ENCODE measurements at places on chromosomes 5 and 9. TPM values are rescaled to one million over a fixed set of nuclear protein-coding genes. Genes with fewer than 3 reads are reported as not detected.

GRCh38 chr5:132358775-132359174 is 10.7 kb upstream of the SLC22A5 start:
- DNase-seq, result no peak
- peaks cover 3% of the 10 kb centered on the region for H3K4me1 ChIP-seq
- no peaks in the 10 kb centered on the region for H3K36me3 ChIP-seq
- no peak overlapping the region for H3K27ac ChIP-seq
- no peaks in the 10 kb centered on the region for H3K27me3 ChIP-seq

DNA sequence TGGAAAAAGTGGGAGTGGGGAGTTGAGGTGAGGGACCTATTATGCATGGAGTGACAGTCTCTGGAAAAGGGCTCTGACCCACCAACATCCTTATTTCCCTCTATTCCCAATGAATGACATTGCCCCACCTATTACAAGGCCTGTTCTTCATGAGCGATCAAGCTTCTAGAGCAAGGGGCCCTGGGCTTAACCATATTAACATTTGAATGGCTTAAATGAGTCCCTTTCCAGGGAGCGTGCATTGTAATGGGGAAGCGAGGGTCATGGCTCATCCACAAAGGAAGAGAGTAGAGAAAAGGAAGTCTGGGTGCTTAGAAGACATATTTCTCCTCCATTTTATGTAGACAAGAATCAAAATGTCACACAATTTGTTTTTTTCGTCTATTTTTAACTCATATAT is 255.5 kb downstream of the CAAP1 start:
- H3K4me1 ChIP-seq, result no peaks in the 10 kb centered on the region
- no peaks in the 10 kb centered on the region for H3K27me3 ChIP-seq
- H3K36me3 ChIP-seq, result no peaks in the 10 kb centered on the region
- H3K4me3 ChIP-seq, result no peak overlapping the region
- H3K27ac ChIP-seq, result no peak overlapping the region

DNA sequence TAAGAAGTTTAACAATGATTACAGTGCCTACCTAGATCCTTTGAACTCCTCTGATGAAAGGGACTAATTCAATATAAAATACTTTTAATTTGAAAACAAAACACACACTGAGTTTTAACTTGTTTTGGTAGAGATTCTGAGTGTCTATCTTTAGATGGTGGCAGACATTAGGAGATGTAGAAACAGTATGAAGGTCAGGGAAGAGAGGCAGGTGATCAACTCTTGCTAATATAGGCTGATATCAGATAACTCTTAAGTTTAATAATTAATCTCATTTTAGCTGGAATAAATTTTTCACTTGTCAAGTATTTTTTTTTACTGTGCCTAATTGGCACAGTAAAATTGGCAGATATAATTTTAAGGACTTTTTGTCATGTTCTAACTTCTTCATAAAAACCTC is 30.8 kb downstream of the POC5 start:
- H3K27me3 ChIP-seq, result no peaks in the 10 kb centered on the region
- no peak for DNase-seq
- H3K27ac ChIP-seq, result no peak overlapping the region

- no peak for DNase-seq
- no peaks in the 10 kb centered on the region for H3K36me3 ChIP-seq
- H3K27ac ChIP-seq, result no peak overlapping the region
- H3K4me3 ChIP-seq, result no peak overlapping the region
- H3K27me3 ChIP-seq, result no peaks in the 10 kb centered on the region
These were observed 44.0 kb downstream of the IRF1 start for GRCh38 chr5:132446621-132447020.

GRCh38 chr9:28332648-28333047 is 759.4 kb upstream of the C9orf72 start:
- no peaks in the 10 kb centered on the region for H3K27me3 ChIP-seq
- no peaks in the 10 kb centered on the region for H3K4me1 ChIP-seq
- no peaks in the 10 kb centered on the region for H3K36me3 ChIP-seq
- DNase-seq, result no peak
- H3K4me3 ChIP-seq, result no peak overlapping the region

GRCh38 chr9:112354081-112354743 is 20.8 kb upstream of the PTBP3 start:
- H3K36me3 ChIP-seq, result no peaks in the 10 kb centered on the region
- no peaks in the 10 kb centered on the region for H3K27me3 ChIP-seq
- H3K4me3 ChIP-seq, result no peak overlapping the region
- DNase-seq, result no peak
- H3K27ac ChIP-seq, result no peak overlapping the region

DNA sequence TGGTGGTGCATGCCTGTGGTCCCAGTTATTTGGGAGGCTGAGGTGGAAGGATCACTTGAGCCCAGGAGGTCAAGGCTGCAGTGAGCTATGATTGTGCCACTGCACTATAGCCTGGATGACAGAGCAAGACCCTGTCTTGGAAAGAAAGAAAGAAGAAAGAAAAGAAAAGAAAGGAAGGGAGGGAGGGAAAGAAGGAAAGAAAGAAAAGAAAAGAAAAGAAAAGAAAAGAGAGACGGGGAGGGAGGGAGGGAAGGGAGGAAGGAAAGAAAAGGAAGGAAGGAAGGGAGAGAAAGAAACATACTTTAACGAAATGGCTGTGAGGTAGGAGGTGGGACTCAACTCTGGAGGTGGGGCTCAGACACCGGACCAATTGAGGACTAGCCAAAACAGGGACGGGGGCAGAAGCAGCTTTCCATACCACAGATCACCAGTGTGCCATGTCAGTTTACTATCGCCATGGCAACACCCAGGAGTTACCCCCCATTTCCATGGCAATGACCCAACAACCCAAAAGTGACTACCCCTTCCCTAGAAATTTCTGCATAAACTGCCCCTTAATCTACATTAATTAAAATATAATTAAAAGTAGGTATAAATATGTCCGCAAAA is 21.3 kb downstream of the PTGES start:
- peaks cover 20% of the 10 kb centered on the region for H3K4me1 ChIP-seq
- no peak overlapping the region for H3K27ac ChIP-seq
- H3K36me3 ChIP-seq, result no peaks in the 10 kb centered on the region
- peaks cover 32% of the 10 kb centered on the region for H3K27me3 ChIP-seq

DNA sequence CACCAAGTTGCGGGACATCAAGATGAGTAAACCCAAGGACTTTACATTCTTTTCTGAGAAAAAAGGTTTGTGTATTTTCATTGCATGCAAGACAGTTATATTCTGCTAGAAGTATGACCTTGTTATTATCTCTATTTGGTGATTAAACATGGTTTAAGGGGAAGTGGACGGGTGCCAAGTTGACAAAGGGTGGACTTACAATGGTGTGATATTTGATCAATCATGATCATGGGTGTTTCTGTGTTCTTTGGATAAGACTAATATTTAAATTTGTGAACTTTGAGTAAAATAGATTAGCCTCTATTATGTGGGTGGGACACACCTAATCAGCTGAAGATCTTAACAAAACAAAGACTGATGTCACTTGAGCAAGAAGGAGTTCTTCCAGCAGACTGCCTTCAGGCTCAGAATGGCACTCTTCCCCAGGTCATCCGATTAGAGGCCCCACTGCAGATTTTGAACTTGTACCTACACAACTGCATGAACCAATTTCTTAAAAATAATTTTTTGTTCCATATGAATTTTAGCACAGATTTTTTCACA is 782.9 kb downstream of the CDH12 start:
- H3K4me1 ChIP-seq, result no peaks in the 10 kb centered on the region
- H3K27ac ChIP-seq, result no peak overlapping the region
- H3K4me3 ChIP-seq, result no peak overlapping the region
- H3K27me3 ChIP-seq, result no peaks in the 10 kb centered on the region

DNA sequence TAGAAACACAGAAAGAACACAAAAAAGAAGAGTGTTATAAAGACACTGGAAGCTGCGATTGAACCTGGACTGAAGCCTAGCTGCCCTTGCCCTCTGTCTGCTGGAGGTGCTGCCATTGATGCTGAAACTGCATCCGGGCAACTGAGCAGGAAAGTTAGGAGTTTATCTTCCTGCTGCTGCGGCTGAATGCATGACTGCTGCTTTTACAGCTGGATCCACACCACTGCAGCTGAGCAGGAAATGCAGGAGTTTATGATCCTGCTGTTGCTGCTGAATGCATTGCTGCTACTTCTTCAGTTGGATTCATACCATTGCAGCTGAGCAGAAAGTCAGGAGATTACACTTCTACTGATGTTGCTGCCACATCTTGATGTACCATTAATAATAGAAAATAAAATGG is 21.8 kb upstream of the JAKMIP2 start:
- DNase-seq, result no peak
- H3K36me3 ChIP-seq, result no peaks in the 10 kb centered on the region
- H3K27me3 ChIP-seq, result no peaks in the 10 kb centered on the region
- H3K27ac ChIP-seq, result no peak overlapping the region

- no peaks in the 10 kb centered on the region for H3K36me3 ChIP-seq
- no peaks in the 10 kb centered on the region for H3K4me1 ChIP-seq
- H3K4me3 ChIP-seq, result no peak overlapping the region
- H3K27me3 ChIP-seq, result peaks cover 33% of the 10 kb centered on the region
- no peak for DNase-seq
These were observed 86.7 kb upstream of the ICE1 start for GRCh38 chr5:5335700-5336264.

DNA sequence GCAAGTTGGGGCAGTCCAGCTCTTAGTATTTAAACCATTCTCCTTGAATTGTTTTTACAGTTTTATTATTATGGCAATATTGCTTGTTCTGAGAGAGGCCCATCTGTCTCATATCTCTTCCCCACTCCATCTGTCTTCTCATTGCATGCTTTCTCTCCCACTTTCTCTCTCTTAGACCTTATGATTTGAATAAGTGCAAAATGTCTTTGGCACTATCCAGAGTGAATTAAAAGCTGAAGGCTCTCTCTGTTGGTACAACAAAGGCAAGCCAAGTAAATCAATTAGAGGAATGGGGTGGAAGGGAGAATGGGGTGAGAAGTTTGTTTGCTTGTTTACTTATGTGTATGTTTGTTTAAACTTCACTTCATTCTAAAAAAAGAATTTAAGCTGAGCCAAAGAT is 195.3 kb upstream of the RFX3 start:
- no peaks in the 10 kb centered on the region for H3K27me3 ChIP-seq
- DNase-seq, result no peak

GRCh38 chr9:3480353-3480655 is 45.5 kb downstream of the RFX3 start:
- H3K36me3 ChIP-seq, result peaks cover 6% of the 10 kb centered on the region
- H3K4me3 ChIP-seq, result no peak overlapping the region
- DNase-seq, result no peak

GRCh38 chr5:174176511-174176910 is 131.0 kb downstream of the NSG2 start:
- no peaks in the 10 kb centered on the region for H3K36me3 ChIP-seq
- H3K4me1 ChIP-seq, result no peaks in the 10 kb centered on the region
- DNase-seq, result no peak
- no peak overlapping the region for H3K4me3 ChIP-seq
- H3K27ac ChIP-seq, result no peak overlapping the region
- peaks cover 38% of the 10 kb centered on the region for H3K27me3 ChIP-seq

DNA sequence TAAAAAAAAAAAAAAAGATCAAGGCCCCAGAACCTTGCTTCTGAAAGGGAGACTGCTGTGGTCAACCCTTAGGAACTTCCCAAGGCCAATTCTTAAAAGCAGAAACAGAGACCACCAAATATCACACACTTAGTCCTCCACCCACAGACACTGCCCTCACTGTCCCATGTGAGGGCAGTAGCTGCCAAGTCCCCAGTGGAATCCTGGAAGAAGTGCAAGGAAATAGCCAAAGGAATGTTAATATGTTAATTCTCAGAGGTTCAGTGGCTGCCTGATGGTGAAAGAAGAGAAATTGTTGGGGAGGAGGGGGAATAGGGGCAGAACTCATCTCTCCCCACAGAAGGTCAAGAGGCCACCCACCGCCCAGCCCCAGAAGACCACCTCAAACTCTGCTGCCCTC is 23.1 kb downstream of the FSTL4 start:
- no peaks in the 10 kb centered on the region for H3K36me3 ChIP-seq
- no peaks in the 10 kb centered on the region for H3K27me3 ChIP-seq
- no peak overlapping the region for H3K4me3 ChIP-seq
- DNase-seq, result no peak
- no peak overlapping the region for H3K27ac ChIP-seq

GRCh38 chr9:130732793-130733221 is 39.2 kb downstream of the EXOSC2 start:
- H3K4me3 ChIP-seq, result no peak overlapping the region
- no peaks in the 10 kb centered on the region for H3K27me3 ChIP-seq
- H3K4me1 ChIP-seq, result no peaks in the 10 kb centered on the region
- peaks cover 45% of the 10 kb centered on the region for H3K36me3 ChIP-seq
- peak; percentile 55 for DNase-seq

- DNase-seq, result no peak
- no peaks in the 10 kb centered on the region for H3K27me3 ChIP-seq
- no peaks in the 10 kb centered on the region for H3K36me3 ChIP-seq
- H3K4me1 ChIP-seq, result no peaks in the 10 kb centered on the region
- no peak overlapping the region for H3K27ac ChIP-seq
These were observed 1012.8 kb downstream of the MAT2B start for GRCh38 chr5:164518067-164518740.

- DNase-seq, result no peak
- no peaks in the 10 kb centered on the region for H3K27me3 ChIP-seq
- H3K4me3 ChIP-seq, result no peak overlapping the region
- H3K27ac ChIP-seq, result no peak overlapping the region
- H3K36me3 ChIP-seq, result no peaks in the 10 kb centered on the region
These were observed 37.5 kb downstream of the SPRY4 start for GRCh38 chr5:142287096-142287972.

- H3K27ac ChIP-seq, result no peak overlapping the region
- H3K4me1 ChIP-seq, result no peaks in the 10 kb centered on the region
- no peaks in the 10 kb centered on the region for H3K36me3 ChIP-seq
- no peak for DNase-seq
- no peaks in the 10 kb centered on the region for H3K27me3 ChIP-seq
These were observed 35.2 kb downstream of the ZNF366 start for GRCh38 chr5:72472031-72472430.

The C9orf152 gene
- total RNA-seq, result not detected

The C1QTNF3 gene
- 1.8 TPM for total RNA-seq

The NMRK1 gene
- 3.0 TPM for total RNA-seq

The ABITRAM gene
- total RNA-seq, result 19.7 TPM

The MARCHF11 gene
- total RNA-seq, result not detected

The ZNF618 gene
- 13.7 TPM for total RNA-seq

The PTGES gene
- not detected for total RNA-seq

The RMI1 gene
- total RNA-seq, result 15.7 TPM

The EFNA5 gene
- not detected for total RNA-seq

The SLC34A1 gene
- not detected for total RNA-seq

The ENTREP1 gene
- not detected for total RNA-seq

The NUTM2F gene
- not detected for total RNA-seq

The ZDHHC11 gene
- total RNA-seq, result 2.3 TPM

The SSBP2 gene
- 36.4 TPM for total RNA-seq

The FAXDC2 gene
- total RNA-seq, result 13.1 TPM
